ENCODE measurements at places on chromosomes 7 and 10. TPM values are rescaled to one million over a fixed set of nuclear protein-coding genes. Genes with fewer than 3 reads are reported as not detected.

GRCh38 chr10:80468002-80468401 is 13.9 kb downstream of the TSPAN14 start:
- no peaks in the 10 kb centered on the region for H3K36me3 ChIP-seq
- H3K27ac ChIP-seq, result peak overlapping the region; percentile 57

Gene ZC3HAV1
- 22.3 TPM for total RNA-seq

Gene POMZP3
- 0.67 TPM for total RNA-seq

- no peak overlapping the region for H3K27ac ChIP-seq
- H3K4me1 ChIP-seq, result no peaks in the 10 kb centered on the region
- no peaks in the 10 kb centered on the region for H3K27me3 ChIP-seq
Measured at GRCh38 chr10:81564143-81564542, 310.9 kb upstream of the NRG3 start.

- no peak overlapping the region for H3K27ac ChIP-seq
- H3K4me3 ChIP-seq, result no peak overlapping the region
- no peak for DNase-seq
Measured at GRCh38 chr10:70666960-70667798, 5.1 kb upstream of the ADAMTS14 start.

GRCh38 chr7:113040849-113041248 is 45.8 kb downstream of the GPR85 start:
- H3K4me3 ChIP-seq, result no peak overlapping the region
- DNase-seq, result no peak
- H3K27me3 ChIP-seq, result no peaks in the 10 kb centered on the region
- H3K27ac ChIP-seq, result no peak overlapping the region
- no peaks in the 10 kb centered on the region for H3K4me1 ChIP-seq

Gene ASAH2
- total RNA-seq, result 0.75 TPM

GRCh38 chr7:17495655-17496394 is 197.4 kb downstream of the AHR start:
- H3K4me1 ChIP-seq, result peaks cover 6% of the 10 kb centered on the region
- no peaks in the 10 kb centered on the region for H3K27me3 ChIP-seq
- no peak overlapping the region for H3K4me3 ChIP-seq
- H3K36me3 ChIP-seq, result no peaks in the 10 kb centered on the region
- DNase-seq, result no peak
- H3K27ac ChIP-seq, result no peak overlapping the region

DNA sequence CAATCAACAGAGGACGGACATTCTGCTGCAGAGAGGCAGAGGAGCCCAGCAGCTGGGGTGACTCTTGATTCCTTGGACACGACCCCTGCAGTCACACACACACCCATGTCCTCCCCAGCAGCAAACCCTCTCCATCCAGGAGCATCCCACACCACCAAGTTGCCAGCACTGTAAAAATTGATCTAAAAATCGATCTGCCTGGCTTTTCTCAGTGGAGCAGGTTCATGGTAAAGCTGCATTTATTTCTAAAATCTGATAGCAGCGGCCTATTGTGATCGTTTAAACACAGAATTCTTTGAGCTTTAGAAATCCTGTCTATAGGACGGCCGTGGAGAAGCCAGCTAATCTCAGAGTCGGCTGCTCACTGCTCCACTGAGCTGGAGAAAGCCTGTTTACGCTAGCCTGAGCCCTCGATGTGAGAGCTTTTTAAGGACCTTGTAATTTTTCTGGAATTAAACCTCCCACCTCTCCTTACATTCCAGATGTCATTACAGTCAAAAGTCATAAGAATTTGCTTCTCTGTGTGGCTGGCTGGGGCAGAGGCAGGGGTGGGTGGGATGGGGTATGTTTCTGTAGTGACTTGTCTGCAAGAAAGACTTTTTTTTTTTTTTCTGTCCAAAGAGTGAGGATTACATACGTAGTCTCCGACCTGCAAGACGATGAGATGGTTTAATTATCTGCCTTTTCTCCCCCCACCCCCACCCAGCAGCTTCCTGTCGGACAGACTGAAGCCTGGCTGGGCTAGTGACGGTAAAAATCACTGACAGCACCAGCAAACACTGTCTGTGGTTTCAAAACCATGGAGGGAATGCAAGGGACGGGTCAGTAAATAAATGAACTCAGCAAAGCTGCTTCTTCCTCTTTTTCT is 31.6 kb downstream of the TRIM8 start:
- H3K4me1 ChIP-seq, result peaks cover 15% of the 10 kb centered on the region
- no peaks in the 10 kb centered on the region for H3K36me3 ChIP-seq

Gene MMP21
- total RNA-seq, result 0.37 TPM

Measured in liver (tissue), 10 donors.